ENCODE measurements at places on chromosomes 4 and X.

DNA sequence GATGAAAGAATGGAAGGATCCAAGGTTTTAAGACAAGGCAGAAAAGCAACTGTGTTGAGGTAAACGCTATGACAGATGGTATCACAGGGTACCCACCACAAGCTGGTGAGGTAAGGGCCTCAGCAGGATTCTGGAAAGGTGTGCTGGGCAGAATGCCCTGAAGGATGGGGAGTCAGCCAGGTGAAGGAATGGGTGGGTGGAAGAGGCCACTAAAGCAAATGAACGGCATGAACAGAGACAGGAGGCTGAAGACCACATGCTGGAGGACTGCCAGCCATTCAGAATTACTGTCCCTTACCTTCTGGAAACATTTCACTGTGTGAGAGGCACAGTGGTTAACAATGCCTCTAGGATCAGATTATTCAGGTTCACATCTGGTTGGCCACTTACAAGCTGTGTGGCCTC, 23.6 kb downstream of the GPRIN3 start:
- no peak for DNase-seq

GRCh38 chr4:149999485-150000074, 78.7 kb upstream of the DCLK2 start:
- DNase-seq, result peak; percentile 70

DNA sequence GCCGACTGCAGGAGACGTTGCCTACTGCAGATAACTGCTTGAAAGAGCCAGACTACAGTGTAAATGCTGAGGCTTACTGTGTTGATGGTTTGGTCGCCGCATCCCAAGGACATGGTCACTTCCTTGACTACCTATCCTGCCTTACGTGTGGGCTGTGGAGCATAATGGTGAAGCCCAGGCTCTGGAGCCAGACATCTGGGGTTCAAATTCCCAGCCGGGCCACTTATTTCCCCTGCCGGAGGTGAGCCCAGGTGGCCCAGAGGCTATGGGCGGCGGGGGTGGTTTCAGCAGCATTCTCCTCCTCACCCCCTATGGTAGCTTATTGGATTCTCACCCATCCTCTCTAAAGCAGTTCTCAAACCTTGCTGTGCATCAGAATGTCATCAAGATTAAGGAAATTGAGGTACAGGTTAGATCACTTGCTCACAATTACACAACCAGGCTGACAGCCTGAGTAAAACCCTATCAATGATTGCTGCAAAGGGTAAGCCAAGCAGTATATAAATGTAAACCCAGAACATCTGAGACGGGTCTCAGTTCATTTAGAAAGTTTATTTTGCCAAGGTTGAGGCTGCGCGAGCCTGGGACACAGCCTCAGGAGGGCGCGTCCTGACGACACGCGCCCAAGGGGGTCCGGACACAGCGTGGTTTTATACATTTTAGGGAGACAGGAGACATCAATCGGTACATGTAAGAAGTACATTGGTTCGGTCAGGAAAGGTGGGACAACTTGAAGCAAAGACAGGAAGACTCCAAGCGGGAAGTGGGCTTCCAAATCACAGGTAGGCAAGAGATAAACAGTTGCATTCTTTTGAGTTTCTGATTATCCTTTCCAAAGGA, 48.5 kb downstream of the EVC start:
- peak; percentile 71 for DNase-seq

GRCh38 chr4:142773505-142773904, 72.6 kb downstream of the INPP4B start:
- no peak for DNase-seq

DNA sequence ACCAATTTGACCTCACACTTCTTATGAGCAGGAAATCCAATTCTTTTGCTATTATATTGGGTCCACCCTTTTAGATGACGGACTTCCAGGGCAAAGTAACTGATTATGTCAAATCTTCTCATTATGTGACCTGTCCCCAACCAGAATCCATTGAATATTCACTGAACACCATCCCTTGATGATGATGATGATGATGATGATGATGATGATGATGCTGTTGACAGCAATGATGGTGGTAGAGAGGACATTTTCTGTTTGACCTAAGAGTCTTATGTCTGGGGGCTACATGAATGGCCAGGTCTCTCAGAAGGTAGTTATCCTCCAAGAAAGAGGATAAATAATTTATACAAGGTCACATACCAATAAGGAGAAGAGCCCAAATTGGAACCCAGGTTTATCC, 5.2 kb downstream of the TCEAL8 start:
- no peak for DNase-seq
